ENCODE measurements at places on chromosomes 1 and 21. TPM values are rescaled to one million over a fixed set of nuclear protein-coding genes. Genes with fewer than 3 reads are reported as not detected.

The GJA8 gene
- total RNA-seq: not detected

The CENPF gene
- 56.7 TPM for total RNA-seq

GRCh38 chr1:79554688-79555087, 548.2 kb upstream of the ADGRL4 start:
- DNase-seq: no peak
- no peaks in the 10 kb centered on the region for H3K27me3 ChIP-seq
- H3K36me3 ChIP-seq: no peaks in the 10 kb centered on the region
- no peak overlapping the region for H3K27ac ChIP-seq
- no peaks in the 10 kb centered on the region for H3K4me1 ChIP-seq

GRCh38 chr1:184156521-184157393, 105.2 kb downstream of the TSEN15 start:
- peak overlapping the region; percentile 2 for H3K27ac ChIP-seq
- no peak for DNase-seq
- H3K27me3 ChIP-seq: peaks cover 26% of the 10 kb centered on the region

DNA sequence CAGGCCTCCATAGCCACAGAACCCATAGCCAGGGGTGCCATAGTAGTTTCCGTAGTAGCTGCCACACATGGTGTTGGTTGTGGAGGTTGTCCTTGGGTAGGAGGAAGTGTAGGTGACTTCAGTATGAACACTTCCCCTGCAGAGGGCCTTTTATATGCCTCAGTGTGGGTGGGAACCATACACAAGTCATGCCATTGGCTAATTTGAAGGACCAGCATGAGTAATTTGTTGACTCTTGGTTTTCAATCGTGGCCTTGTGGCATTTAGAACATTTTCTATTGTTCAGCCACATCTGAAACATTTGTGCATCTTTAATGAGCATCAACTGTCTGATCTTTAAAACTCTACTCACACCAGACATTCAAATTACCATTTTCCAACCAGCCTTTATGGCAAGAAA, at the start of gene KRTAP6-1:
KRTAP6-1 (minus strand) TSS at position 95 of the 400 bp plus-strand sequence; CDS start at position 69, 26 bp downstream.
- H3K27me3 ChIP-seq: no peaks in the 10 kb centered on the region
- H3K36me3 ChIP-seq: no peaks in the 10 kb centered on the region
- H3K4me3 ChIP-seq: no peak within 1 kb of the TSS
- no peak for DNase-seq

The TDRD5 gene
- not detected for total RNA-seq

DNA sequence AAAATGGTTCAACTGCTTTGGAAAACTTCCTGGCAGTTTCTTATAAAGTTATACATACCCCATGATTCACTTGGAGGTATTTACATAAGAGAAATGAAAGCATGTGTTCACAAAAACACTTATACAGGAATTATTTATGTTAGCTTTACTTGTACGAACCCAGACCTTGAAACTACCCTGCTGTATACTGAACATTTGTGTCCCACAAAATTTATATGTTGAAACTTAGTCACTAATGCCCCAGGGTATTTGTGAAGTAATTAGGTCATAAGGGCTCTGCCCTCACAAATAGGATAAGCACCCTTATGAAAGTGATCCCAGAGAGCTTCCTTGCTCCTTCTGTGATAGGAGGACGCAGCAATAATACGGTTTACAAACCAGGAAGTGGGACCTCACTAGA, 42.7 kb upstream of the B3GALT2 start:
- no peak overlapping the region for H3K4me3 ChIP-seq
- H3K36me3 ChIP-seq: no peaks in the 10 kb centered on the region
- H3K27ac ChIP-seq: no peak overlapping the region
- H3K27me3 ChIP-seq: no peaks in the 10 kb centered on the region
- DNase-seq: no peak

Measured in natural killer cell treated with Interleukin-12 subunit alpha and Interleukin-12 subunit beta and Interleukin-15 and Interleukin-18, amount 100 ng/mL, for 72 hours (primary cell).